ENCODE measurements at places on chromosomes 5 and 9.

DNA sequence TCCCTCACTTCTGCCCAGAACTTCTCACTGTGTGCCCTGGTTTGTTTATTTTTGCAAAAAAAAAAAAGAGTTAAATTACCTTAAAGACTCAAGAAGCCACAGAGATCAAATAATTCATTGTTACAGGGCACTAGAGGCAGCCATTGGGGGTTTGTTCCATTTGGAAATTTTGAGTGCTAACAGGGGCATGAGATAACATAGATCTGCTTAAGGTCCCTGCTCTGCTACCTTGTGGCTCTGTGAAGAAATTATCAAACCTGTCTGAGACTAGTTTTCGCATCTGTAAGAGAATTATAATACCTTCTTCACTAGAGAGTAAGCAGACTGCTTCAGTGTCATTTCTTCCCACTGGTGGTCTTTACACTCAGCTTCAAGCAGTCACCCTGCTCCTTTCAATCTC, 394 bp downstream of the TLR4 start:
- DNase-seq, result no peak

- DNase-seq, result no peak
Observed at GRCh38 chr5:123124859-123125595, 36.0 kb downstream of the PRDM6 start.

GRCh38 chr5:135446615-135447014, 533 bp downstream of the DCANP1 start:
- DNase-seq, result no peak

GRCh38 chr9:133098104-133098754, 22.8 kb downstream of the RALGDS start:
- DNase-seq, result no peak

GRCh38 chr9:9352877-9353481, 1259.8 kb downstream of the PTPRD start:
- no peak for DNase-seq

- no peak for DNase-seq
Observed at GRCh38 chr5:164980480-164980879, 1475.1 kb downstream of the MAT2B start.

DNA sequence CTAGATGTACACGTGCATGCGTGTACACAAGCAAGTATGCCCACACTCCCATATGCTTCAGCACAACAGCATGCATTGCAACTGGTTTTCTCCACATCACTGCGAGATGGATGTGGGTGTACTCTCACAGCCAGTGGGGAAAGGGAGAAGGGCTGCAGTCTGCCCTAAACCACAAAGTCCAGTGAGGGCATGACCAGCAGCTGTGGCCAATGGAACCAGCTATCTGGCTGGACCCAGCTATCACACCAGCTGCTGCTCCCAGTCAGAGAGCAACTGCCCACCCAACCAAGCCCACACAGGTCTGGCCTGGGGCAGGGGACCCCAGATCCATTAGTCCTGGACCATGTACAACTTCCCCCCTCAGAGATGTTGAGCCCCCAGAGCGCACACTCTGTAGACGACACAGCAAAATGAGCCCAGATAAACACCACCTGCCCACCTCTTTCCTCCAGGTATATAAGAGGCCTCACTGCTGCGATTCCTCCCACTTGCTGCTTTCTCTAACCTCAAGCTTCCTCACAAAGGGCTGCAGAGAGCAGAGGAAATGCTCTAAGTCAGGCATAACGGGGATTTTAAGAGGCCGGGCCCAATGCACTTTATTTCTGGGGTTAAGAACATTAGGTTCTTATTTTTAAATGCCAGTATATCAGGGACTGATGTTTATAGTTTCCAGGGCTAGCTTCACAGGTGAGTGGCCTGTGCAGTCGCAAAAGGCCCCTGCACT, 39.0 kb downstream of the SHB start:
- no peak for DNase-seq

DNA sequence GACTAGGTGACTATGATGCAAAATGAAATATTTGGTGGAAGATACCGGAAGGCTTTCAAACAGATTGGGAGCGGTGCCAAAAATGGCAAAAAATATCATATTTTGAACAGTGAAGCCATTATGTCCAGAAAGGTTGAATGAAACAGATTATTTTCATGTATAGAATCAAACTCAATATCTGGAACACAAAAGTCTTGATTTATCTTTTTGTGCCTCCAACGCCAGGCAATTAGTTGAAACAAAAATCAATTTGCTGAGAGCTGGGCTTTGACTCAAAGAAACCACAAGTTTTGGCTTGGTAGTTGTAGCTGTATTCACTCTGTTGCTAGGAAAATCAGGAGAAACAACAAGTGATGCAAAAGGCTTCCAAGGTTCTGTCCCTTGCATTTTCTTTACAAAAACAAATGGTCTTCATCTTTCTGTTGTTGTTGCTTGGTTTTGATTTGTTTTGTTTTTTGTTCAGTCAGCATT, 421.7 kb upstream of the TYRP1 start:
- no peak for DNase-seq

GRCh38 chr9:30382271-30382670, 2002.2 kb upstream of the ACO1 start:
- no peak for DNase-seq

DNA sequence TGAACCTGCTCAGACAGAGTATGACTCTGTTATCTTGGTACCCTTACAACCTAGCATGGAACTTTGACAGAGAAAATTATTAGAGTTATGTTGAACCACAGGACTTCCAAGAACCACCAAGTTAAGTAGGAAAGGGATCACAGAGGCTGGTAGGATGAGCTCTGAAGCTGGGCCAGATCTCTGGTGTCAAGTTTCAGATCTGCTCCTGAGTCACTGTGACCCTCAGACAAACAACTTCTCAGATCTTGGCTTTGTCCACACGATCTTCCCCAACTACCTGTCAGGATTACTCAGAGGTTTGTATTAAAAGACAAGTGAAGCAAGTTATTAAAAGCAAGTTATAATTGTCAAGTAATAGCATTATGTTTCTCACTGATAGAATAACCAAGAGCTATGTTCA, 189.0 kb downstream of the SEC61B start:
- no peak for DNase-seq
